Stimulated activated CD4-positive, alpha-beta T cell treated with anti-CD3 and anti-CD28 coated beads, Interleukin-15, amount 100 ng/mL, for 1 hour (primary cell): ENCODE measurements at places on chromosomes 16 and 17.

DNA sequence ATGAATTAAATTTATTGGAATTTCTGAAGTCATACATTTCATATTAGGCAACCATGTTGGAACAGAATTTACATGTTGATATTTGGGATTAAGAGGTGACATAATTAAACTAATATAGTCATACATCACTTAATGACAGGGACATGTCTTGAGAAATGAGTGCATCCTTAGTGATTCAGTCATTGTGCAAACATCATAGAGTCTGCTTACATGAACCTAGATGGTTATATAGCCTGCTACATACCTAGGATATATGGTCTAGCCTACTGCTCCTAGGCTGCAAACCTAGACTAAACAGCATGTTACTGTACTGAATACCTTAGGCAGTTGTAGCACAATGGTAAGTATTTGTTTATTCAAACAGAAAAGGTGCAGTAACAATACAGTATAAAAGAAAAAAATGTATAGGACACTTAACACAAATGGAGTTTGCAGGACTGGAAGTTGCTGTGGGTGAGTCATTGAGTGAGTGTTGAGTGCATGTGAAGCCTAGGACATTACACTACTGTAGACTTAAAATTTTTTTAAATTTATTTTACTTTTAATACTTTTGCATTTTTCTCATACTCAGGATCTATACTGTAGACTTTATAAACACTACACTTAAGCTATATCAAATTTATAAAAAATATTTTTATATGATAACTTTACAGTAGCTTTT, 85.6 kb downstream of the OMG start:
- no peak for DNase-seq

GRCh38 chr16:71473891-71474290, 11.8 kb upstream of the ZNF23 start:
- DNase-seq: no peak

GRCh38 chr17:40564883-40565768, at the start of gene CCR7:
CCR7 (minus strand) TSS chr17:40565472; CDS start chr17:40565409, 63 bp downstream.
- peak; percentile 70 for DNase-seq

DNA sequence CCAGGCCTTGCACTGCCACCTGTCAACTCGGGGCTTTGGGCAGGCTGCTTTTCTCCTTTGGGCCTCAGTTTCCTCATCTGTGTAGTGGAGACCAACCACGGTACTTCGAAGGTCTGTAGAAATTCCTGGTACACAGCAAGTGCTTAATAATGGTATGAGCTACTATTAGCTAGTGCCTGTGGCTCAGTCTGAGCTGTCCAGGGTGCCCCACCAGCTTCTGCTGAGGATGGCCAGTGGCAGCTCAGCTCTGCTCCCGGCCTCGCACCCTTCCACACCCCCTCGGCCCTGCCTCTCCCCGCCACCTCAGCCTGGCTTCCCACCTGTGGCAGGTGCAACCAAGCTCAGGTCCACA, 26.2 kb upstream of the PLCG2 start:
- no peak for DNase-seq

DNA sequence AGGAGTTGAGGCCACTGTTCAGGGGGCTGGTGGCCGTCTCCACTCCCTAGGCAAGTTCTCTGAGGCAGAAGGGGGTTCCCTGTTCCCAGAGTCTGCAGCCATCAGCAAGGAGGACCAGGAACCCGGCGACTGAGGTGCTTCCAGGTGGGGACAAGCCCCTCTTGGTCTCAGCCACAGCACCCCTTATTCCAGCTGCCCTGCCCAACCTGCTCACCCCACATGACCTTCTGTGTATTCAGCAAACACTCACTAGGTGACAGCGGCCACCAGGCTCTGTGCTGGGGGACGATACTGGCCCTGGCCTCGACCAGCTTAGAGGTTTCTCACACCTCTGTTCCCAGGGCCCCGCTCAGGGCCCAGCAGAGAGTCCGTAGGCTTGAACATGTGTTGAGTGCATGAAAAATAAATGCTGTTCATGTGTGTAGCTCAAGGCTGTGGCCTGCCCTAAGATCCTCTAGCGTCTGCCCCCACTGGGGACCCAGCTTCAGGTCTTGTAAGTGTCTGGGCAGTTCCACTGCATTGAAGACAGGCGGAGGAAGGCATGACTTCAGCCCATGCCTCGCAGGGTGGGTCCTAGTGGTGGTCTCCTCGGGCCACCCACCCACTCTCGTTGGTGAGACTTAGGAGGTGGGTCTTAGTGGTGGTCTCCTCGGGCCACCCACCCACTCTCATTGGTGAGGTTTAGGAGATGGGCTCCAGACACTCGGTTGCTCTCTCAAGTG, 44.2 kb downstream of the NT5M start:
- DNase-seq: no peak

DNA sequence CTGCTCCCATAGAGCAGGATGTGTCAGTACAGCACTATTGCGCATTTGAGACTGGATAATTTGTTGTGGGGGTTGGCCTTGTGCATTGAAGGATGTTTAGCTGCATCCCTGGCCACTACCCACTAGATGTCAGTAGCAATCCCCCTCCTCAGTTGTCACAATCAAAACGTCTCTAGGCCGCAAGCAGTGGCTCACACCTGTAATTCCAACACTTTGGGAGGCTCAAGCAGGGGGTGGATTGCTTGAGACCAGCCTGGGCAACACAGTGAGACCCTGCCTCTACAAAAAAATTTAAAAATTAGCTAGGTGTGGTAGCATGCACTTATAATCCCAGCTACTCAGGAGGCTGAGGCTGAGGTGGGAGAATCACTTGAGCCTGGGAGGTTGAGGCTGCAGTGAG, 48.4 kb downstream of the CENPV start:
- no peak for DNase-seq

GRCh38 chr17:3004925-3005324, 58.5 kb downstream of the OR1D5 start:
- DNase-seq: no peak

- DNase-seq: no peak
These were observed 161.8 kb upstream of the NOG start for GRCh38 chr17:56431736-56432135.

- DNase-seq: no peak
These were observed 55.1 kb downstream of the WNT3 start for GRCh38 chr17:46763416-46763815.

- DNase-seq: no peak
These were observed at the start of gene NPTX1 for GRCh38 chr17:80475910-80476876. NPTX1 (minus strand) TSS chr17:80476607; CDS start chr17:80476446, 161 bp downstream.

- no peak for DNase-seq
These were observed 3.5 kb downstream of the SLC47A1 start for GRCh38 chr17:19537111-19537510.

- DNase-seq: no peak
These were observed 255.9 kb downstream of the CEP112 start for GRCh38 chr17:65936013-65936412.

GRCh38 chr17:21146362-21147015, 19.7 kb downstream of the DHRS7B start:
- no peak for DNase-seq

GRCh38 chr17:75364078-75364477, 41.4 kb downstream of the GRB2 start:
- DNase-seq: no peak

GRCh38 chr17:17549732-17550366, 41.7 kb downstream of the PEMT start:
- no peak for DNase-seq

DNA sequence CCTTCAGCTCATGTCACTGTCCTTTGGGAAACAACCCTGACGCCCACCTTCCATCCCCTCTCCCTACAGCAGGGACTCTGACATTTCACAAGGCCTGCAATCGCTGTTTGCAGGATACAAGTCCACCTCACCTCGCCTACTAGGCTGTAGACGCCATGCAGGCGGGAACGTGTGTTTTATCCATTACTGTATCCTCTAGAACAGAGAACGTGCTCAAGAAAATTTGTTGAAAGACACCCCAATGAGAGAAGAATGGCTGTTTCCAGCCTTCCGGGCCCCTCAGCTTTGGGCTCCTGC, 1.5 kb upstream of the TTYH2 start:
- DNase-seq: no peak

GRCh38 chr16:21101631-21102420, 48.8 kb downstream of the DNAH3 start:
- DNase-seq: no peak

- DNase-seq: no peak
These were observed 7.7 kb downstream of the BEAN1 start for GRCh38 chr16:66434619-66435430.

DNA sequence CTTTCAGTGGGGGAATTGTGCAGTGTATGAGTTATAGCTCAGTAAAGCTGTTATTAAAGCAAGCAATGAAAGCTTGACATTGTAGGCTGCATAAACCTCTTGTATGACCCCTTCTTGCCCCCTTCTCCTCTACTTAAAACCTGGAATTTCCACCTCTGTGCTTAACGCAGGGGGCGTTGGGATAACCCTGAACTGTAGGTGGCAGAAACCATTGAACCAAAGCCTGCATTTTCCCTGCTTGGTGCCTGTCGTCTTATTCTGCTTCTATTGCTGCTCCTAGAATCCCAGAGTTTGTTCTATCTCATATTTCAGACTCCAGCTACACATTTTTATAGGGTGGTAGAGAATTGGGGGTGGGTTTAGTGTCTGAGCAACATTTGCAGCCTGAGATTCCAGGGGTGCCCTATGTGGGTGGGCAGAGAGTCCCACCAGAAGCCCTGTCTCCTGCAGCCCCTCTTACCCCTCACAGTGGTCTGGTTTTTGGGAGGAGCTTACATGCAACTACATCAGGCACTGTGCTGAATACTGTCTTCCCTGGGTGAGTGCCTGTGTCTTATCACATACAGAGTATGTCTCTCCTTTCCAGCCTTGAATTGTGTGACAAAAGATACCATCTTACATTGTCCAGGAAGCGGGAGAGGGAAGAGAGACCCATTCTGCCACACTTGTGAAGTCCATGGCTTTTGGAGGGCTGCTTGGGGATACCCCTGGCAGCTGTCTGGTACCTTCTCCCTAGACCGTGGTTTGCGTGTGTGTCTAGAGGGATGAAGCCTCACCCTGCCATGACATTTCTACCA, 407.7 kb upstream of the EEF2KMT start:
- DNase-seq: no peak

- peak; percentile 64 for DNase-seq
These were observed 5.4 kb downstream of the NAT9 start for GRCh38 chr17:74770498-74771318.

DNA sequence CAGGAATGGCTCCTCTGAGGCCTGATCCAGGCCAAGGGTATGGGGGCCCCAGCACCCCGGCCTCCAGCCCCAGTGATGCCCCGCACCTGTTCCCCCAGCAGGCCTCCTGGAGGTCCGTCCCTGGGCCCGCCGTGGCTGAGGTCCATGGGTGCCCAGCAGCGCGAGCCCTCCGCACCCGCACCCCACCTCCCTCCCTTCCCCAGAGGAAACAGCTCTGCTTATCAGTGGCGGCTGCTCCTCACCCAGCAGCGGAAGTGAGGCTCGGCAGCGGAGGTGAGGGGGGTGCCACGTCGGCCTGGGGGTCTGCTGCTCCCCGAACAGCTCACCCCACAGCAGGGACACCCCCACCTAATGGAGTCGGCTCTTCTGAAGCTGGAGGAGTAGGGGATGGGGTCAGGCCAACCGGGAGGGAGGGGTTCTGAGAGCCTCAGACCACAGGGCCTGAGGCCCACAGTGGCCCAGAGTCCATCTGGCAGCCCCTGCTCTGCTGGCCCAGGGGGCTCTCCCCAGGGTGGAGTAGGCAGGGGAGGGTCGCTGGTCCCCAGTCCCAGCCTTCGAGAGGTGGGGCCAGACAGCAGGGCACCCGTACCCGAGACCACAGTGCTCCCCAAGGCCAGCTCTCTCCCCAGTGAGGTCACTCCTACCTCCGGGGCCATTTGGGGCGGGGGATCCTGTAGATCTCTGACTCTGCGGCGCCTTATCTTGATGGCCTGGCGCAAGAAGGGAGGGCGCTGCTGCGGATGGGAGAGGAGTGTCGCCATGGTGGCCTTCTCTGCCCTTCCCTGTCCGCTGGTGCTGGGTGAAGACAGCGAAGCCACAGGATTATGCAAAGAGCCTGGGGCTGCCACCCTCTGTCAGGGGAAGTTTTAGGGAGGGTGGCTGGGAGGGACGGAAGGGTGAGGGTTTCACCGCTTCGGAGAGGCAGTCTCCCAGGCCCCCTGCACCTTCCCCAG, at the start of gene UNC13D:
Gene UNC13D (minus strand): TSS at position 828 of the 953 bp plus-strand sequence. CDS start 67 bp downstream, at position 761.
- DNase-seq: no peak

GRCh38 chr16:1614456-1615102, 2.4 kb downstream of the CRAMP1 start:
- no peak for DNase-seq

GRCh38 chr17:81577278-81578000, 25.3 kb upstream of the FAAP100 start:
- no peak for DNase-seq

DNA sequence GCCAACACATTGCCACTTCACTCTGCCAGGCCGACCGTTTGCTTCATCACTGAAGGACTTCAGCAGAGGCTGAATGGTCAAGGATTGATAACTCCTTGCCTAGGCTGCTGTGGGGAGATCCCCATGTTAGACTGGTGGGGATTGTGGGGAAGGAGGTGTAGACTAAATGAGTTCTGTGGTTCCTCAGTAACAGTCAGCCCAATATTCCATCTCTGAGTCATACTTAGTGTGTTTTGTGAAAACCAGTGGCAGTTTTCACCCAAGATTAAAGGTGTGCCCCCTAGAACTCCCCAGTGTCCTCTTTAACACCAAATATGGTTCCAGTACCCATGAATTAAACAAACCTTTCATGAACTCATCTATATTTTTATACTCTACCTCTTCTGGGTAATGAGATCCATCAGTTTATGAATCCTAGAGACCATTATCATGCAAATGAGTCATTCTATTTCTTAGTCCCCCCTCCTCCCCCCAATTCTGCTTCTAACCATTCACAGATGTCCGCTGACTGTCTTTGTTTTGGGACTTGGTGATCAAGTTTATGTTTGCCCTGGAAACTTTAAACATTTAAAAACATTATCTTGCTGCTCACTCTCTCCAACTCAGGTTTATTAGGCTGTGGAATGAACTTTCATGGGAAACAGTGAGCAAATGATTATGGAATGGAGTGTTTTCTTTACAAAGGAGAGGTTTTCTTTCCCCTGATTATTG, 66.8 kb upstream of the GAS7 start:
- DNase-seq: no peak

DNA sequence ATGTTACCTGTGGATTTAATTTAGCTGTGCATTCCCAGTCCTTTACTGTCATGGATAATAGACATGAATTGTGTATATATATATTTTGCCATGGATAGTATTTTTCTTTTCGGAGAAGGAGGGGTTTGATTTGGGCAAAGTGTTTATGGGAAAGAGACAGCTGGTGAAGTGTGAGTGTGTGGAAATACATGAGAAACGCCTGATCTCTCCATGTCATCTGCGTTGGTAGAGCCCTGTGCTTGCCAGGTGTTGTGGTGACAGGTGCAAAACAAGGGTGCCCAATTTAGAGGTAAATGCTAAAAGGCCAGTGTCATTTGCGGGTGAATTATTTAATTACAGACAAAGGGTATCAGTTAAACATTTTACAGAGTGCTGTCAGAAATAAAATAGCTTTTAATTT, 23.4 kb downstream of the NDEL1 start:
- no peak for DNase-seq

DNA sequence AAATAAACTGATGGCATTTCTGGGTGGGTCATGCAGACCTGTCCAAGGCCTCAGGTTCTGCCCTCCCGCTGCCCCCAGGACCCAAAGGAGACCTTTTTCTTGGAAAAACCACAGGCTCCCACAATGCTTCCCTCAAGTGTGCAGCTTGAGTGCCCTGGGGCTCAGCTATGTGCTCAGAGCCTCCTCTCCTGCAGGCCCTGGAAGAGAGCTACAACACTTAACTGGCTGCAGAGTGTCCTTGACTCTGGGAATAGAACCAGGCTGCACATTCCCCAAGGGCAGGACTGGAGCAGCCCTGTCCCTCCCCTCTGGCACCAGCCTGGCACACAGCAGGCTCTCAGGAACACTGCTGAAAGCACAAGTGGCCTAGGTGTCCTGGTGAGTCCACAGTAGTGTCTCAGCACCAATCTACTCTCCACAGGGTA, 4.8 kb upstream of the SREBF1 start:
- no peak for DNase-seq

GRCh38 chr17:65039336-65039988, 17.1 kb downstream of the GNA13 start:
- no peak for DNase-seq
